ENCODE measurements at places on chromosomes 5 and 9.

DNA sequence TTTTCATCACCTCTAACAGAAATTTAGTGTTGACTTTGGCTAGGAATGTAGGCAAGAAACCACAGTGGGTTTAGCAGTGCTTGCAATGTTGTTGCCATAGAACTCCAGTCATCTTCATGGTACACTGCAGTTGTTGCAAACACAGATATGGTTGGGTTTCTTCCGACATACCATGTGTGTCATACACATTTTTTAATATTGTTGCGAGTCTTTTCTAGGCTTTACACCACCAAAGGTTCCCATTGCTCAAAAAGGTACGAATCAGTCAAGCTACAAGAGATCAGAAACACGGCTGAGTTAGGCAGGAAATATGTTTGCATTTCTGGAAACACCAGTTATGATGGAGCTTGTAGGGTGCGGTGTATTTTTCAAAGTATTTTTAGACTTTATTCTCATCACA is 172.4 kb downstream of the SYK start:
- H3K27me3 ChIP-seq, result no peaks in the 10 kb centered on the region
- no peak overlapping the region for H3K4me3 ChIP-seq
- no peak for DNase-seq
- no peaks in the 10 kb centered on the region for H3K4me1 ChIP-seq
- no peak overlapping the region for H3K27ac ChIP-seq

- no peak overlapping the region for H3K27ac ChIP-seq
- no peaks in the 10 kb centered on the region for H3K4me1 ChIP-seq
- DNase-seq, result no peak
- no peaks in the 10 kb centered on the region for H3K27me3 ChIP-seq
- no peaks in the 10 kb centered on the region for H3K36me3 ChIP-seq
Observed at GRCh38 chr9:107932046-107932445, 442.5 kb upstream of the KLF4 start.

DNA sequence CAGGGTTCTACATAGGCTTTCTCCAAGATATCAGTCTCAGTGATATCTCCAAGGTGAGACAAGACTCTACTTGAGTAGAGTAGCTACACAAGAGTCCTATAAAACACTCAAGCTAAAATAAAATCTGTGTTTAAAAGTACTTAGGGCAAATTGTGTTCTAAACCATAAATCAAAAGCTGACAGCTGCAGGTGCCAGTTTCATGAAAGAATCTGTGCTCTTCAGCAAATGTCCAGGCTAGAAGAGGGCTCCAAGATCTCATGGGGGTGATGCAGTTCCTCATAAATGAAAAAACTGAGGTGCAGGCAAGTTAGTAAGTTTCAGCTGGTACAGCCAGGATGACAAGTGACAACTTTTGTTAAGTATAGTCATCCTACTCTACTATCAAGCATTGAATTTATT is 142.8 kb upstream of the TNPO1 start:
- no peaks in the 10 kb centered on the region for H3K36me3 ChIP-seq
- no peaks in the 10 kb centered on the region for H3K4me1 ChIP-seq
- no peaks in the 10 kb centered on the region for H3K27me3 ChIP-seq
- no peak overlapping the region for H3K27ac ChIP-seq

DNA sequence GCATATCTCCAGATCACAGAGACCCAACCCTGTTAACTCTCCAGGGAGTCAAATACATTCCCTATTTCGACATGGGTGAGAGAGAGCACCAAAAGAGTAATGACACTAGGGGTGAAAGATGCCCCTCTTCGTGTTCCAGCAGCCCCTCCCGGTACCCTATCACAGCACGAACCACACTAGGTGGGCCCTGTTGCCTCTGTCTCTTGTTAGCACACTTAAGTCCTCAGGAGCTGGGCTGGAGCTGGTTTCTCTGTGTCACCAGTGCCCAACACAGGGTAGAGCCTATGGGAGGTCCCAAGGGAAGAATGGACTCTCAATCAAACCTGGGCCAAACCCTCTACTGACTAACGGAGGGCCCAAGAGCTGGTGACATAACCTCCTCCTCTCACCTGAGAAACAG is 1.2 kb downstream of the CDK20 start:
- no peak overlapping the region for H3K4me3 ChIP-seq
- no peak for DNase-seq
- peaks cover 3% of the 10 kb centered on the region for H3K4me1 ChIP-seq

DNA sequence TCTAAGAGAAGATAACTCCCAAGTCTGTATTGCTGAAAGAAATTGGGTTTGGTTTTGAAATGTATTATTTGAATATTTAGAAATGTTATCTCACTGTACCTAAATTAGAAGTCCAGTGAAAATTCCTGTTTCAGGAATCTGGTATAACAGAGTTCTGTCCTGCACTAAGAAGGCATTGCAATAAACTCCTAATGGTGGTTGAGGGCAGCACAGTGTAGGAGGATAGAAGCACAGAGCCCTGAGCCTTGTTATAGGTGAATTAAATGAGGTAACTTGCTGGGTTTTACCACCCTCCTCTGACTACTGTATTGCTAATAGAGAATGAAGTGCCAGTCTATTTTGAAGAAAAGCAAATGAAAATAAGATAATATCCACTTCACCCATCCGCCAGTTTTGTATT is 143.4 kb downstream of the CD180 start:
- no peaks in the 10 kb centered on the region for H3K27me3 ChIP-seq
- DNase-seq, result no peak
- H3K36me3 ChIP-seq, result no peaks in the 10 kb centered on the region
- H3K4me3 ChIP-seq, result no peak overlapping the region
- no peak overlapping the region for H3K27ac ChIP-seq

DNA sequence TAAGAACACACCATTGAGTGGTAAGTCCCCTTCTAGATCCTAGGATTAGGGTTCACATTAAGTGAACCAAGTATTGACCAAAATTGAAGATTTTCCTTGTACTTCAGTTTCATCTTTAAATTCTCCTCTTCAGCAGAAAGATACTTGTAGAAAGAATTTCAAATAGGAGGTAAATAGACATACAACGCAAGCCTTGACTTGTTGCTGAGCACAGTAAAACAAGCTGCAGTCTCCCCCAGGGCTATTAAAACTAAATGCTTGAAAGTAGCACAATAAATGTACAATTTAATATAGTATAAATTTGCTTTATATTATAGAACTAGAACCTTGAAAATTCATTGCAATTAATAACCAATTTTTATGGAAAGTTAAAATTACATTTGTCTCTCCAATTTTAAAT is 170.1 kb upstream of the TARS1 start:
- H3K36me3 ChIP-seq, result no peaks in the 10 kb centered on the region
- H3K4me3 ChIP-seq, result no peak overlapping the region
- H3K4me1 ChIP-seq, result no peaks in the 10 kb centered on the region
- H3K27ac ChIP-seq, result no peak overlapping the region
- DNase-seq, result no peak
- no peaks in the 10 kb centered on the region for H3K27me3 ChIP-seq

DNA sequence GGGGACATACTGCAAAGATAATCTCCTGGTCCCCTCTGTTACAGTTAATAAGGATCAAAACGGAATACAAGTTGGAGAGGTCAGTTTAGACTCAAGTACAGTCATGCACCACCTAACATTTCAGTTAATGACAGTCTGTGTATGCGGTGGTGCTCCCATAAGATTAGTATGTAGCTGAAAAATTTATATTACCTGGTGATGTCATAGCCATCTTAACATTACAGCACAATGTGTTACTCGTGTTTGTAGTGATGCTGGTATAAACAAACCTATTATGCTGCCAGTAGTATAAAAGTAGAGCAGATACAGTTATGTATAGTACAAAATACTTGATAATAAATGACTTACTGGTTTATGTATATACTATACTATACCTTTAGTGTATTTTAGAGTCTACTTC is 207.9 kb downstream of the GDNF start:
- no peak overlapping the region for H3K27ac ChIP-seq
- H3K4me3 ChIP-seq, result no peak overlapping the region
- H3K4me1 ChIP-seq, result no peaks in the 10 kb centered on the region
- DNase-seq, result no peak
- H3K27me3 ChIP-seq, result no peaks in the 10 kb centered on the region

DNA sequence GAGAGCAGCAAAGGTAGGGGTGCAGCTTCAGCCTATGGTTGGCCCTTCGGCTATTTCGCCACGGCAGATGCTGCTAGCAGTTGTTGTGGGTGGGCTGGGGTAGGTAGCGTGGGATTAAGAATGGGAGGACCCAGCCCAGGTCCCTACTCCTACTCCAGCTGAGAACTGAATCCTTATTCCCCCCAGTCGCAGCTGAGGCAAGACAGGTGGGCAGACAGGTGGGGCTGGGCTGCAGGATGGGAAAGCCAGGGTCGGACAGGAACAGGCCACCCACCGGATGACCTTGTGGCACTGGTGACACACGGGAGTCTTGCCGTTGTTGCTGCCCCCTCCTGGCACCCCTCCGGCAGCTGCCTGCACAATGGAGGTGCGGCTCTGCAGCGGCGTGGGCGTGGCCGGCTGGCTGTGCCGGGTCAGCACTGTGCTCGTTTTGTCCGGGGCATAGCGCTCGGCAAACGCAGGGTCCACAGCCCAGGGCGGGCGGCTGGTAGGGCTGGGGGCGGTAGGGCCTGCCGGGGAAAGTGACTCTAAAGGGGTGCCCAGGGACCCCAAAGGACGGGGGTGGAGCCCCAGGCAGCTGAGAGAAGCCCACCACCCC is 8.2 kb downstream of the PDLIM7 start:
- H3K4me1 ChIP-seq, result no peaks in the 10 kb centered on the region
- H3K36me3 ChIP-seq, result no peaks in the 10 kb centered on the region
- H3K27me3 ChIP-seq, result no peaks in the 10 kb centered on the region
- H3K4me3 ChIP-seq, result no peak overlapping the region
- DNase-seq, result peak; percentile 75
- H3K27ac ChIP-seq, result no peak overlapping the region

DNA sequence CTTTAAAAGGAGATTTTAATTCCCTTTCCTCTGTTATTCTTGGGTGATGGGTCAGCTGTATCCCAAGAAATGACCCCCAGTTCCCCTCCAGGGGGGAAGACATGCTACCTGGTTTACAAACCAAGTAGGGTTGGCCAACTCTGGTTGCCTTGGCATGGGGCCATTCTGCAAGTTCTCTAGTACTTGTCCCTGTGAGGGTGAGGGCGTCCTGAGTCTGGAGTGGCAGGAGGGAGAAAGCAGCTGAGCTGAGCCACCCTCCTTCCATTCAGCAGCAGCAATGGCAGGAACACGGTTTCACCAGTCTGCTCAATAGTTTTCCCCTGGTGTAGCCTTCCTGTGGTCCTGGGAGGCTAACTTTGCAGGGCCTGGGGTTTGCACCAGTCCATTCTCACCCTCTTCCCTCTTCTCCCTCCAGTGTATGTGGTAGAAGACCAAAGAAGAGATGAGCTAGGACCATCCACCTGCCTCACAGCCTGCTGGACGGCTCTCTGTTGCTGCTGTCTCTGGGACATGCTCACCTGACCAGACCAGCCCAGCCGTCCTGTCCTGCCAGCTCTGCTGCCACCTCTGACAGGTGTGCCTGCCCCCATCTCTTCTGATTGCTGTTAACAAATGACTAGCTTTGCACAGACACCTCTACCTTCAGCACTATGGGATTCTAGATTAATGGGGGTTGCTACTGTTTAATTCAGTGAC is 59.9 kb downstream of the PFDN1 start:
- H3K36me3 ChIP-seq, result peaks cover 5% of the 10 kb centered on the region
- peak; percentile 63 for DNase-seq
- H3K27me3 ChIP-seq, result no peaks in the 10 kb centered on the region
- H3K27ac ChIP-seq, result peak overlapping the region; percentile 2
- no peak overlapping the region for H3K4me3 ChIP-seq

GRCh38 chr5:95641741-95642220 is 4.8 kb upstream of the RFESD start:
- peaks cover 29% of the 10 kb centered on the region for H3K4me1 ChIP-seq
- H3K36me3 ChIP-seq, result no peaks in the 10 kb centered on the region
- DNase-seq, result peak; percentile 67
- no peak overlapping the region for H3K4me3 ChIP-seq
- H3K27me3 ChIP-seq, result no peaks in the 10 kb centered on the region

DNA sequence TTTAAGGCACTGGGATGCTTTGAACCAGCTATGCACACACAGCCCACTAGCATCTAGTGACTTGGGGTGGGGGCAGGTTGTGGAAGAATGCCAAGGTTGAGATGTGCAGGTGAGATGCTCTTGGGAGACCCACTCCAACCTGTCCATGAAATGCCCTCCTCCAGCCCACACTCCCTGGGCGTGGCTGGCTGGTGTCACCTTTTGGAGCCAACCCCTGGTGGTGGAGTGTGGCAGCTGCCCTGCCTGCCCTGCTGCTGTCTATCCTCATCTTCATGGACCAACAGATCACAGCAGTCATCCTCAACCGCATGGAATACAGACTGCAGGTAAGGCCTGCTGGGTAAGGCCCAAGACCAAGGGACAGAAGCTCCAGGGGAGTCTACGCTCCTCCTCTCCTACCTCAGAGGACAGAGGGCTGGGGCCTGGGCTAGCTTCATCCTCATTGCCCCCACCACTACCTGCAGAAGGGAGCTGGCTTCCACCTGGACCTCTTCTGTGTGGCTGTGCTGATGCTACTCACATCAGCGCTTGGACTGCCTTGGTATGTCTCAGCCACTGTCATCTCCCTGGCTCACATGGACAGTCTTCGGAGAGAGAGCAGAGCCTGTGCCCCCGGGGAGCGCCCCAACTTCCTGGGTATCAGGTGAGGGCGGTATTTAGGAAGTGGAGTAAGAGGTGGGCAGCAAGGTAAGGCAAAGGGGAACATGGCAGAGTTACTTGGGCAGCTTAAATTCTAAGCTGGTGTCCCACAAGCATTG is 7.4 kb downstream of the SLC4A9 start:
- H3K4me3 ChIP-seq, result no peak overlapping the region
- H3K4me1 ChIP-seq, result no peaks in the 10 kb centered on the region
- H3K27me3 ChIP-seq, result no peaks in the 10 kb centered on the region

DNA sequence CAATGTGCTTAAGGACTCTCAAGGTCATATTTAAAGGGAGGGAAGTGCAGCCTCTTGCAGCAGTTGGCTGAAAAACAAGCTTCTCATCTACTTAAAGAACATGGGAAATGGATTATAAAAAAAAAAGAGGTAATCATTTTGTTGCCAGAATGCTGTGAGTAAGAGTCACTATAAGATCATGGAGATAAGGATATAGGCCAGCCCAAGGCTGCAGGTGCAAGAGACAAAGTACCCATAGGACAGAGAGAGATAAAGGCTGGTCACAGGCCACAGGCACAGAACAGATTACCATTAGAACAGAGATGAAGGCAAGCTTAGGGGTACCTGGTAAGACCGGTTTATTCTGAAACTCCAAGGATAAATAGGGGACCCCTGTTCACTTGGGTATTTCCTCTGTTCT is 70.5 kb downstream of the CDKN2A start:
- DNase-seq, result no peak
- no peaks in the 10 kb centered on the region for H3K27me3 ChIP-seq
- H3K27ac ChIP-seq, result no peak overlapping the region
- H3K36me3 ChIP-seq, result no peaks in the 10 kb centered on the region
- no peak overlapping the region for H3K4me3 ChIP-seq
- no peaks in the 10 kb centered on the region for H3K4me1 ChIP-seq

Measured in pancreas (tissue), 10 donors.